ENCODE measurements at places on chromosomes 11 and 22.

GRCh38 chr11:57274904-57275498 lies 38.0 kb upstream of the APLNR start:
- no peak for DNase-seq

DNA sequence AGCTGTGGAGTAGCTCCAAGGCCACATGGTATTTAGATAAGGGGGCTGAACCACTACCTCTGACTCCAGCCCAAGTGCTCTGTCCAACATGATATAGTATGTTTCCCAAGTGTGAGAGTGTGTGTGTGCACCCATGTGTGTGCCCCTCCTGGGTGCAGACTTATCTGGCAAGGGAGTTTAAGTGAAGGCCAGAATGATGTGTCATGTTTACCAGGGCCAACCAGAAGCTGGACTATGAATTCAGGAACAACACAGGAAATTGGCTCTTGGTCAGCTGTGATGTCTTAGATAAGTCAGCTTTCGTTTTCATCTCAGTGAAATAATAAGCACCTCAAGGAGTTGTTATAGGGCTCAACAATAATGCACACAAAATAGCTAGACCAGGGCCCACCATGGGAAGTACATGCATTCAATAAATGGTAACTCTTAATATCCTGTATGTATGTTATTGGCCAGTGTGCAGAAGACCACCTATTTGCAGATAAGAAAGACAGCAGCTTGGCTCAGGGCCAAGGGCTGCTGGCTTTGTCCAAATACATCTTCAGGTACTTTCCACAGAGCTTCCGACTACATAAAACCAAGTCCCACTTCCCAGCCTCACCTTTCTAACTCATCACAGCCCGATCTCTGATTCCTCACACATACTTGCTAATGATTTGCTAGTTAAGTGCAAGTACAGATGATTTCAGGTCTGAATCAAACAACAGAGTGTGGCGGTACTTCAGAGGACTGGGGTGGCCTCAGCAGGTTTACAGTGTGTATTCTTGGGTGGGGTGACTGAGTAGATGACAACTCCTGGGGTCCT lies 120.9 kb downstream of the ME3 start:
- DNase-seq: no peak

- no peak for DNase-seq
These were observed 39.7 kb upstream of the AKIP1 start for GRCh38 chr11:8871171-8871775.

- peak; percentile 20 for DNase-seq
These were observed 1.2 kb downstream of the KMT2A start for GRCh38 chr11:118437208-118438125.

GRCh38 chr11:46457659-46458424 lies 66.3 kb upstream of the CHRM4 start:
- DNase-seq: no peak
